ENCODE measurements at places on chromosomes 1 and 21.

DNA sequence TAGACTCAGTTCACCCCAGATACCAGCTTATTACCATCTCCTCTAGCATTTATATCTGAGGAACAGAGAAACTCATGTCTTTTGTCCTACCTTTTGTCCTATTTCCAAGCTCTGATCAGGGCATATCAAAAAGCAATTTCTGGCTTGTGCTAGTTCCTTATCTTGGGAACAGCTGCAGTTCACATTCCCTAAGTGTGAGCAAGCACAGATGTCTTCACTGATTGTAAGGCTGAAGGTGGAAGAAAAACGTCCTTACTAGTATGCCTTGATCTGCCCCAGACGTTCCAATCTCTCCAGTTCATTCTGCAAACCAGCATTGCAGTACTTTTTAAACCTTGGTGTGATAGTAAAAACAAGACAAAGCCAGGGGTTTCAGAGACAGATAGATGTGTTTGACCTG, 139.8 kb downstream of the NCAM2 start:
- no peak for DNase-seq

- DNase-seq = no peak
Measured at GRCh38 chr1:4017636-4018365, 117.7 kb upstream of the C1orf174 start.

DNA sequence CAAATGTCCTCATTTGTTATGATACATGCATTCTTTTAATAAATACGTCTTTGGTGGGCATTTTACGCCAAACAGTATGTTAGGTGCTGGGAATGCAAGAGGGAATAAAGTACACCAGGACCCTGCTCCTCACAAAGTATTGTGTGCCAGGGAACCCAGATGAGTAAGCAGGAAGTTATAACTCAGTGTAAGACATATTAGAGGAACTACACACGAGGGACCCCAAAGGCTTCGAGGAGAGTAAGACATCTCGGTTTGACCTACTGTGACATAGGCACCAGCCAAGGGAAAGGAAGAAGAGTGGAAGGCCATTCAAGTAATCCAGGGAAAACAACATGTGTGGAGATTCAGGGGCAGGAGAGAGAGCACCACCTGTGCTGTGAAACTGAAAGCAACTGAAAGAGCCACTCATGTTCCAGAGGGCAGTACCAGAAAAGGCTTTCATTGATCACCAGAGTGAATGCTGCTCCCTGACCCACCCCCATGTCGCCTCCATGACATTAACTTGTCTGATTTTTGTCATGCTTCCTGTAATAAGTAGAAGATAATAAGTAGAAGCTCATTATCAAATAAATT, 542.5 kb upstream of the PKN2 start:
- DNase-seq = no peak

GRCh38 chr1:34970220-34970735, 14.9 kb downstream of the TMEM35B start:
- no peak for DNase-seq

DNA sequence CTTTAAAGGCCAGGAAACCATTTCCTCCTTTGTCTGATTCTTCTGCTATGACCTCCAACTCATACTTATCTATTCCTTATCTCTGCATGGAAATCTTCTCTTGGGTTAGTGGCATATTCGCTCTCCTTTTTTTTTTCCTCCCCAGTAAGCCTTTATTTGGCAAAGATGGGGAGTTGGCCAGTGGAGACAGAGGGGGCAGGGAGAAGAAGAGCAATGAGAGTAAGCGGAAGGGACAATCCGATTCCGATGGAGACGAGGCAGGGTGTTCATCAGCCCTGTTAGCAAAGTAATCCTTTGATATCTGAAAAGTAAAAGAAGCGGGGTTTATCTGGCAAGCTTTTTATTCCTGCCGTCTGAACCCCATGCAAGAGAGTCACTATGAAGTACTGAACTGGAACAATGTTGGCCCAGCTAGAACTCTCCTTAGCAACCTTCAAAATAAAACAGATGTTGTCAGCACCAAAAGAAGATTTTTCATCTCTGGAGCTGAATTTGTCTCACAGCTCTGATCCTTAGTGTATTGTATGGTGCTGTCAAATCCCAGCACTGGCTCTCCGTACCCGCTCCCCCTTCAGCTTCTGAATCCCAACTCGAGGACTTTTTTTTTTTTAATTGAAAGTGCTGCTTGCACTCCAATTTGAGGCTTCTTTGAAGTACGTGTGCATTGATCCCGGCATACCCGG, 40.9 kb downstream of the PTGFRN start:
- DNase-seq = no peak

DNA sequence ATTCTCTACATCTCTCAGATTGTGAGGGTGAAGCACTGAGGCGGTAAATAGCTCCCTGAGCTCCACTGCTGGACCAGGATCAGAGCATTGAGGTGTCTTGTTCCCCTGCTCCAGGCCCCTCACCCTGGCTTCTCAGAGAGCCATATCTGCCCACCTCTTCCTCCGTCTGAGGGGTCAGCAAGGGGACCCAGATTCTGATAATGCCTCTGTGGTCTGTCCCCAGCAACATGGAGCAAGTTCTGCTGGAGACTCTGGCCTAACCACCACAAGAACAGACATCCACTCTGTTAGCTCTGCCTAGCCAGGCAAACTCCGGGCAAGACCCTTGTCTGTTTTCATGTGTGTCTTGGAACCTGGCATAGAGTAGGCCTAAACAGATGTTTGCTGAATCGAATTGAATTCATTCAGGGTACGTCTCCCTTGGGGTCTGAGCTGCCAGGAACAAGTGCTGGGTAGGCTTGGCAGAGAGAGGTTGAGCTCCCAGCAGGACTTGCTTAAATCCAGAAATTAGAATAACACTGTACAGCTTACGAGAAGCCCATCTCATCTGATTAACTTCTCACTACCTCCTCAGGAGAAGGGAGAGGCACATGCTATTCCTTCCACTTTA, 2.3 kb downstream of the TRAF5 start:
- no peak for DNase-seq

GRCh38 chr1:53799141-53799540, 39.0 kb downstream of the NDC1 start:
- DNase-seq = peak; percentile 22

Data from glomerular endothelial cell (primary cell).